Ascending aorta (tissue), 2 donors: ENCODE measurements at places on chromosomes 2 and 18.

DNA sequence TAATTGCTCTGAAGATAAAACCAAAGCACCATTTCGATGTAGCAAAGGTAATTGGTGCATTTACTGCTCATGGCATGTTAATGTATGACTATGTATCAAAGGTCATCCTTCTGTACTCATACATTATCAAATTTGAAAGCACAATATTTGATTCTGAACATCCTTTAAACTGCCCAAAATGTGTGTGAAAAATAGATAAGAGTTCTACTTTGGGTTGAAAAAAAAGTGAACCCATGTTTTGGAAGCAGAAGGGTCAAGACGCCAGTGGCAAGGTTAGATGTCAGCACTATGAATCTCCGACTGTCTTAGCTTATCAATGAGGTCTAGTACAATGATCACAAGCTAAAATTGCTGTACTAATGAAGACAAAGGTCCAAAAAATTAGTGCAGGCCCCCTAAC, 83.1 kb downstream of the LNPK start:
- DNase-seq: no peak

DNA sequence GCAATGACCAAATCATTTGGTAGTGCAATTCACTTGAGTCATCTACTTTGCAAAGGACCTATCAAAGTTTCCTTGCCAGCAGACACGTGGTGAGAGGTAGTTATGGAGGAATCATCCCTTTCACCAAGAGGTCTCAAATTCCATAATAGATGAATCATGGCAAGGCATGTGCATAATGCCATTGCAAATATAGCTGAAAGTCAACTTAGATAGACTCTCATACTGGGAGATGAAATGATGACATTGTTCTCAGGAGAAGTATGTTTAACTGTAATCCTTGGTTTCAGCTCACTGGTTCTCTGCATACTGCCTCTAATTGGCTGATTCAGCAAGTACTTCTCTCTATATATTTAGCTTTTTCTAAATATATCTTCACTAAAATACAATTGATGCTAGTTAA, 57.2 kb downstream of the CALCRL start:
- DNase-seq: no peak

GRCh38 chr2:3423492-3424170, 44.1 kb downstream of the TRAPPC12 start:
- DNase-seq: no peak

DNA sequence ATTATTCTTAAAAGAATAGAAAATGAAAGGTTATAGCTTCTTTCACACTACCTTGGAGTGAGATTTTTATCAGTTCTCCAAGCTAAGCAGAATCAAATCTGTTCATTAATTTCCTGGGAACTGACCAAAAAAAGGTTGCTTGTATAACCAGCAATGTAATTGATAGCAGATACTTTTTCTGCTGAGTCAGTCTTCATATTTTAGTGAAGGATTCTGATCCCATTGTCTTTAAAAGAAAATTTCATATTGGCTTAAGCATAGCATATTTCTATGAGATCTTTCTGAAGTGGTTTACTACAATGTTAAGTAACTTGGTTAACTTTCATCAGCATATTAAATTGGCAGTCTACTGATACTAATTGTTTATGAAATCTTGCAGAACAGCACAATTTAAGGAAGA, 338.0 kb downstream of the TMX3 start:
- no peak for DNase-seq

DNA sequence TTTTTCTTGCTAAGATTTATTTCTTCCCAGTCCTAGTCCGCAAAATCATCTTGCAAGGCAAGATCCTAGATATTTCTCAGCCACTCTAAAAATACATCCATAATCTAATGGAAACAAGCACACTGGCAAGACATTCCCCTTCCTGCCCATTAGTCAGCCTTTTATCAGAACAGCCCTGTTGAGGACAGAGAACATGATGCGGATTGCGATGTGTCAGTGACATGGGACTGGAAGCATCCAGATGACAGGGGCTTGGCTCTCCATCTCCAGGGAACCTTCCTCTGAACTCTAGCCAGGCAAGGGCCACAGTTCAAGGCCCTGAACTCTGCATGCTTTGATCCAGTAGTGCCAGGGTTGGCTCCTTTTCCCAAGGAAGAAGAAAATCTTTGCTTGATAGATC, 70.0 kb downstream of the VSNL1 start:
- no peak for DNase-seq
